ENCODE measurements at places on chromosomes 7 and 10. TPM values are rescaled to one million over a fixed set of nuclear protein-coding genes. Genes with fewer than 3 reads are reported as not detected.

DNA sequence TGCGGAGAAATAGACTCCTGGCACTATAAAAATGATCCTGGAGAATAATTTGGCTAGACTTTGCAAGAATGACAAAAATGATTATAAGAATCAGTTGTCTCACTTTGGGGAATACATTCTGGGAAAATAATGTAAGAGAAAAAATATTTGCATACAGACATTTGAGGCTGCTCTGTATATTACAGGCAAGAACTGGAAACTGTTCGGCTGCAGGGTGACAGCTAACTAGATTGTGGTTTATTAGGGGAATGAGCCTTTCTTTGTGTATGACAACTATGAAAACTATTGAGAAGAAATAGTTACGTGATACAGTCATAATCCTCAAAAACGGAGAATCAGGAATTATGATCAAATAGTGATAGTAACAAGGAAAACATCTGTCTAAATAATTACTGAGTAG lies 8.6 kb downstream of the TRIM56 start:
- DNase-seq, result peak; percentile 71

DNA sequence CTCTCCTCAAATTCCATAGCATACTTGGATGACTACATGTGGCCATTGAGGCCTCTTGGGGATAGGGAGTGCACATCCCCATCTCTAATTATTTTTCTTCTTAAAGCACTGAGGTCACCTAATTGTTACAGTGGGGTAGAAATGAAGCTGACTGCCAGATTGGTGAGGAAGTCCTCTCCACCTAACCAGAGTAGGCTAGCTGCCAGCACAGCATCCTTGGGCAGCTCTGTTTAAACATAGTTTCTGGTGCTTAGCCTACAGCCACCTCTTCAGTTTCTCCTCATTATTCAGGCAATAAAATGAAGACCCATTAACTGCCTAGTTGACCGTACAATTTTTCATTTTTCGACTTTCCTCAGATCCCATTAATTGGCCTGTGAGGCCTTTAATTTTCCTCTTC lies 104.6 kb downstream of the MLLT10 start:
- DNase-seq, result no peak

- no peak for DNase-seq
Observed at GRCh38 chr10:48453451-48454301, 147.2 kb downstream of the MAPK8 start.

DNA sequence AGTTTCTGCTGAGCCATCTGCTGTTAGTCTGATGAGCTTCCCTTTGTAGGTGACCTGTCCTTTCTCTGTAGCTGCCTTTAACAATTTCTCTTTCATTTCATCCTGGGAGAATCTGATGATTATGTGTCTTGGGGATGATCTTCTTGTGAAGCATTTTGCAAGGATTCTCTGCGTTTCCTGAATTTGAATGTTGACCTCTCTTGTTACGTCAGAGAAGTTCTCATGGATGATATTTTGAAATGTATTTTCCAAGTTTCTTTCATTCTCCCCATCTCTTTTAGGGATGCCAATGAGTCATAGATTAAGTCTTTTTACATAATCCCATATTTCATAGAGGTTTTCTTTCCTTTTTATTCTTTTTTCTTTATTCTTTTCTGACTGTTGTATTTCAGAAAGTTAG lies 184.2 kb upstream of the BET1 start:
- no peak for DNase-seq

DNA sequence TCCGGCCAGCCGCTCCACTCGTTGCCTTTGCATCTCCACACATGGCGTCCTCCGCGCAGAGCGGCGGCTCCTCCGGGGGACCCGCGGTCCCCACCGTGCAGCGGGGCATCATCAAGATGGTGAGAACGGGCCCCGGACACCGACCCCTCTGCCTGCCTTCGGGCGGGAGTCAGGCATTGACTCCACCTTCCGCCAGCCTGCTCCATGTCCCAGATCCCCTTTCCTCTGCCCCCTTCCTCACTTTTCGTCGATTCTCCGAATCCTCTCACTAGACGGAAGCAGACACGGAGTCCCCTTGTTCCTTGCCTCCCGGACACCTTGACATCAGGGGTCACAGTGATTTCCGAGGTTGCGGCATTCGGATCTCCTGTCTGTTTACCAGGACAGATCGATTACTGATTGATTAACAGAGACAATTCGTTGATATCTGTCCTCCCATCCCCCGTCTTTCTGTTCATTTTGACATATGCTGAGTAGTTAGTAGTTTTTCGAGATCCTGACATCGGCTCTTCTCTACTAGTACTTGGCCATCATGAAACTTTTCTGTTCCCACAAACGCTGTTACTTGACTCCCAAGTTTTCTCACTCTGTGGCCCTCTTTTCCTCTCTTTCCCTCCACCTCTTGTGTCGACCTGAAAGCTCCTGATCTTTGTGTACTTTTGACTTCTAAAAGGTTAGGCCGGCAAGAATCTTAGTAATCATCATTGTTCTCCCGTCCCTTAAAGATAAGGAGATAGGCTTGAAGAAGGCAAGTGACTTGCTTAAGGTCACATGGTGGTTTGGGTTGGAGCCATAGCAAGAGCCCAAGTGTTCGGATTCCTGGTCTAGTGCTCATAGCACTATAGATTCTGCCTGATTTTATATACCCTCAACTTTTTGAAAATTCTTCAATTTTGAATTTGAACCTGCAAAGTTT lies 597 bp downstream of the SND1 start:
- DNase-seq, result peak; percentile 19

- DNase-seq, result no peak
Observed at GRCh38 chr10:49441488-49442476, 45.9 kb upstream of the DRGX start.

DNA sequence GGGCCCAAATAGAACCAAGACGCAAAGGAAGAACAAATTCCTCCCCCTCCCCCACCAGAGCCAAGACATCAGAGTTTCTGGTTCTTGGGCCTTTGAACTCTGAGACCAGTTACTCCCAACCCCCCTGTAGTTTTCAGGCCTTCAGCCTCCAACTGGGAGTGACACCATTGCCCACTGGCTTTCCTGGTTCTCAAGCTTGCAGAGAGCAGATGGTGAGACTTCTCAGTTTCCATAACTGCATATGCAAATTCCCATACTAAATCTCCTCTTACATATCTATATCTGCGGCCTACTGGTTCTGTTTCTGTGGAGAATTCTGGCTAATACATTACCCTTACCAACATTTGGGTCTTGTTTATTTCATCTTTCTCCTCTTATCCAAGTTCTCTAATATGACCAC lies 762.9 kb downstream of the GRM8 start:
- DNase-seq, result no peak

DNA sequence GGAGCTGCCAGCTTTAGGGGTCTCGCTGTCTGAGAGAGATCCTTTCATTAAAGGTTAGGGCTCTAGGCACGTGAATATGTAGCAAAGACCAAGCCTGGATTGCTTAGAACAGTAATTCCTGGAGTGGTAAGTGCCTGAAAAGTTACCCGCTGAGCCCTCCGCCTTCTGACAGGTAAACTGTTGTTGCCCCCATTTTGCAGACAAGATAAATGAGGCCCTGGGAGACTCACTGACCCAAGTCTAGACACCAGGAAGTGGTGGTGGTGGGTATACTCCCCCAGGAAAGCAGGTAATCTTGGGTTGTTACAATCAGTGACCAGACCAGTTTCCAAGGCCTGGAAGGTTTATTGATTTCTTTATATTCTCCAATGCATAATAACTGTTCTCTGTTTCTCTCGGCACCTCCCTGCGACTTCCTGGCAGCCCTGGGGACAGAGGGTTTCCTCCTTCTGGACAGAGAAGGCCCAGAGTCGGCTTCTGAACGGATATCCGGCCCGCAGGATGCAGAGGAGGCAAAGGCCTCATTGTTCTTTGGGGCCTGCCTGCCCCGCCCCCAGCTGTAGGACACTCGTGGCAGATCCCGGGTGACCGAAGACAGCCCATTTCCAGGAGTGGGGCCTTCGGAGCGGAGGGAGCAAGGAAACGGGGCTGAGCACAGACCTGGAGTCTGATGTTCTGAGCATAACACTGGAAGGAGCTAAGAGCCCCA lies 1.3 kb upstream of the GRK5 start:
- DNase-seq, result no peak

- no peak for DNase-seq
Observed at GRCh38 chr7:70944516-70944915, 187.4 kb upstream of the GALNT17 start.

- no peak for DNase-seq
Observed at GRCh38 chr7:77653572-77653971, 42.7 kb upstream of the RSBN1L start.

GRCh38 chr10:32943395-32943794 lies 14.6 kb downstream of the ITGB1 start:
- DNase-seq, result no peak

DNA sequence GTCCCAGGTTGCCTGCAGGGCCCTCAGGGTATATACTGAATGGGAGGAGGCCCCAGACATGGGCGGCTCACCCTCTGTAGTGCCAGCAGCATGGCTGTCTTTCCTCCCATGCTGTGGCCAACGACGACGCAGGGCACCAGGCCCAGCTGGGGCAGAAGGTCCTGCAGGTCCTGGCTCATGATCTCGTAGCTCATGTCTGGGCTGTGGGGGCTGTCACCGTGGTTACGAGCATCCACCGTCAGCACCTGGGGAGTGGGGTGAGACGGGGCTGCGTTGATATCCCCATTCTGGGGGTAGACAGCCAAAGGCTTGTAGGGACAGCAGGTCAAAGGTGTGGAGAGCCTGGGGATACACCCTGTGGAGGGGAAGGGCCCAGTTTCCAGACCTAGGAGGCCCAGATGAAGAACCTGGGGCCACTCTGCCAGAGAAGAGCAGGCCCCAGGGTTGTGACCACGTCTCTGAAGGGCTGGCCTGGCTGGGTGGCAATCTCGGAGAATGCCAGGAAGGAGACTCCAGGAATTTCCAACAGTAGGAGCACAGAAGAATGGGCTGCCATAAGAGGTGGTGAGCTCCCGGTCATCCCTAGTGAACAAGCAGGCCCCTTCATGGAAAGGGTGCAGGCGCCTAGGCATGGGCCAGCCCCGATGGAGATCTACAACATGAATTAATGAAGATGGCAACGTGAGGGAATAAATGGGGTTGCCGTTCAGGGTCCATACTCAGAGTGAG lies 947 bp downstream of the ABHD11 start:
- no peak for DNase-seq

DNA sequence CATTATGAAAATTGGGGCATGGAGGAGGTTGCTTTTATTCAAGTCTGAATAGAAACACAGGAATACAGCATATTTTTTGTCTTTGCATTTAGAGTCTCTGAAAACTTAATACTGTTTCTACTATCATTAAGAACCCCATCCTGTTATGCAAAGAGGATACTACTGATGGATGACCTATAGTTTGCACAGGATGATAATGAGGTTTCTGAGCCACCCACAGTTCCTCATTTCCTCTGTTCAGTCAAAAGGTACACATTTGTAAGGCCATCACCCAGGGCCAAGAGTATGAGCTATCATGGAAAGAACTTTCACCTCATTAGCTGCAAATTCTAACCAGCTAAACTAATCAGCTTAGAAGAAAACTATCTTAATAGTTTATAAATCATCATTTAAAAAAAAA lies 213.0 kb upstream of the CHRM2 start:
- DNase-seq, result no peak

- DNase-seq, result no peak
Observed at GRCh38 chr10:14023673-14024328, 306.9 kb downstream of the FRMD4A start.

- no peak for DNase-seq
Observed at GRCh38 chr7:96100737-96101136, 221.2 kb downstream of the SLC25A13 start.

DNA sequence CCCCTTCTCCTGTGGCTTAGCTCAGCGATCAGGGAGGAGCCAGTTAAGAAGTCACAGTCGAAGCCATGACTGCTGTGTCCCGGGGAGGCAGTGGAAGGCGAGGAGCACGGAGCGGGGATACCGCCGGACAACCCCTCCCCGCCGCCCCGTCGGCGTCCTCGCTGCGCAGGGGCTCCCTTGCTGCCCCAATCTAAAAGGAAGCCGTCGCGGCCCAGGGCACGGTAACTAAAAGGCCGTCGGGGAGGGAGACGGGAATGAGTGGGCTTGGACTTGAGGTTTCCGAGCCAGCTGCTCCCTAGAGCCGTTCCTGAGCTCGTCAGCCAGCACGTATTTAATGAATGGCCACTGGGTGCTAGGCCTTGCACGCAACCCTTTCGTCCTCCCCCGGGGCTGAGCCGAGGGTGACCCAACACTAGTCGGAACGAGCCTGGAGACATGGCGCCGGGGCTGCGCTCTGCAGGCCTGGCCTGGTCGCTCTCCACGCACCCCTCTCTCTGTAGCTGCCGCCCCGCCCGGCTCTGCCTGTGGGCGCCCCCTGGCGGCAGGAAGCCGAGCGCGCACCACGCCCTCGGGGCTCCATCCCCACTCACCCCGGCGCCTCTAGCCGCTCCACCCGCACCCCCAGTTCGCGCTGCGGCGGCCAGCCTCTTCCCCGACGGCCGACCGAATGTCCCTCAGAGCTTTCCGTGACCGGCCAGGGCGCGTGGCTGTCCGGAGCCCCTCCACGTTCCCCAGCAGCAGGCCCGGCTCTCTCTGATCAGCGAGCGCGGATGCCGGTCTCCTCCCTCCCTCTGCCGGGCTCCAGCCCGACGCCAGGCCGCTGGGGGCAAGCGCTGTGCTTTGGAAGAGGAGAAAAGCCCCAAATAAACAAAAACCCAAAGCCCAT lies 29.3 kb upstream of the KCNK18 start:
- DNase-seq, result peak; percentile 25

- no peak for DNase-seq
Observed at GRCh38 chr7:4706384-4707216, 24.5 kb downstream of the FOXK1 start.

DNA sequence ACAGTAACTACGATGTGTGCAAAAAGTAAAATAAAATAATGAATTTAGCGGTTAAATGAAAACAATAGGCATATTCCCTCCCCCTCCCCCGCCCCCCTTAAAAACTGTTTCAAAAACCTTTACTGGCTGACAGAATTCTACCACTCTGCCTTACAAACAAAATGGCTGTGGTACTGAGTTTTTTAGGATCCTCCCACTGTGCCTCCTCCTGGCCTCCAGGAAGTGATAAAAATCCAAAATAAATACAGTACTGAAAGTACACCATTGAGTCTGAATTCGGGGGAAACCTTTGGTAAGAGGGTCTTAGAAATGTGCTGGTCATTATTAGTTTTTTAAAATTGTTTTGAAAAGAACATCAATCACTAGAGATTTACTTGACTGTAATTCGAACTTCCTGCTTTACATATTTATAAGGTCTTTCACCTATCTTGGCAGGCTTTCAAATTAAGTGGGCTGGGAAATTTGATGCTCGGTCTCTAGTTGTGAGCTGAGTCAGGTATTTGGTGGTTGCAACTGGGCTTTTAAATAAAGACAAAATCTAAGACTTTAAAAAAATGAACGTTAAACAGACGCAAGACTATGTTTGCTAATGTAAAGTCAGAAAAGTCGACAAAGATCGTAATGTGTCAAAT lies 32.5 kb upstream of the EPC1 start:
- DNase-seq, result peak; percentile 66

The GRM3 gene
- not detected for total RNA-seq

The ASL gene
- total RNA-seq, result 37.9 TPM

The NCF1 gene
- total RNA-seq, result 0.32 TPM

The OR6B1 gene
- total RNA-seq, result not detected

The ACSM6 gene
- not detected for total RNA-seq

The NEBL gene
- total RNA-seq, result 0.32 TPM

The EIF5AL1 gene
- 0.31 TPM for total RNA-seq
